ENCODE measurements at places on chromosomes 4 and X.

GRCh38 chr4:174591243-174592021, 69.1 kb upstream of the HPGD start:
- no peak for DNase-seq

DNA sequence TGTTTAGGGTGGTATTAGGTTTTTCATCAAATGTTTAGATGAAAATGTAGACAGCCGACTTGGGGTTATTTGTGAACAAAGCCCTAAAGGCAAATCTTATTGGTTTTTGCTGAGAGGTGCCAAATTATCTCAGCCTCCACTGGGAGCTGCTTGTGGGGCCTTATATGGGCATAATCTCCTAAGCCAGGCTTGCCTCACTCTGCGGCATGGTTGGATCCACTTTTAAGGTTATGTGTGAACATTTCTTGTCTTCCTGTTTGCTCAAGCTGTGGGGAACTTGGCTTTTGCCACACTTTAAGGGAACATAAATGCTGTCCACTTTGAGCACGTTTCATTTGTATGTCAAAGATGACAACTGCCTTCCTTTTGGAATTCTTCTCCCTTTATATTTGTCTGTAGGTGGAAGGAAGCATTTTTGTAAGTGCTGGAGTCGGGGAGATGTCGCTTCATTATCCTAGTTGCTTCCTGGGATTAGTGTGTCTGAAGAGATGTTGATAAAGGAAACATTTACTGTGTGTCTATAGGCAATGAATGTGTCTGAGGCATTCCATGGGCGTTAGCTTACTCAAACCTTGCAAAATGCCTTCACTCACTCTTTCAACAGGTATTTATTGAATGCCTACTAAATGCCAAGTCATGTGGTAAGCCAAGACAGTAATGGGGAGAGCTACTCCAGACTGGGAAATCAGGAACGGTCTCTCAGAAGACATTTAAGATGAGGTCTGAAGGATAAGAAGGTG, 78.3 kb downstream of the SLC9A6 start:
- no peak for DNase-seq

- no peak for DNase-seq
Measured at GRCh38 chrX:46918434-46918833, 6.2 kb downstream of the JADE3 start.

DNA sequence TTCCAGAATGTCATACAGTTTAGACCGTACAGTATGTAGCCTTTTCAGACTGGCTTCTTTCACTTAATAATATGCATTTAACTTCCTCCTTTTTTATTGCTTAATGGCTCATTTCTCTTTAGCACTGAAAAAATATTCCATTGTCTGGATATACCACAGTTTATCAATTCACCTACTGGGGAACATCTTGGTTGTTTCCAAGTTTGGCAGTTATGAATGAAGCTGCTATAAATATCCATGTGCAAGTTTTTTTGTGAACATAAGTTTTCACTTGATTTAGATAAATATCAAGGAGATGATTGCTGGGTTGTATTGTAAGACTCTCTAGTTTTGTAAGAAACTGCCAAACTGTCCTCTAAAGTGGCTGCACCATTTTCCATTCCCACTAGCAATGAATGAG, 375.5 kb downstream of the PCDH18 start:
- no peak for DNase-seq

DNA sequence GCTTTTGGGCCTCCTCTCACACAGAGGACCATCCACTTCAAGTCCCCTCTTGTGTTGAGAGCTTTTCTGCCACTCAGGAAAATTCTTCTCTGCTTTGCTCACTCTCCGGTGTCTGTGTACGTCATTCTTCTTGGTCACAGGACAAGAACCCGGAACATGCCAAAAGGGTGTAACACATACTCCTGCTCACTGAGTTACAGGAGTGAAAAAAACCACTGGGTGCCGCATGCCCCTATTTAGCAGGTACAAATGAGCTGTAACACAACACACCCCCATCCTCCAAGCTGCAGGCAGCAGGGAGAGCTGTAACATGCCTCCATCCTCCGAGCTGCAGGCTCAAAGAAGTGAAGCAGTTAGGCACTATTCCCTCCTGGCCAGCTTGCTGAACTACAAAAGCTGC, 13.0 kb upstream of the CXCL2 start:
- DNase-seq, result no peak

DNA sequence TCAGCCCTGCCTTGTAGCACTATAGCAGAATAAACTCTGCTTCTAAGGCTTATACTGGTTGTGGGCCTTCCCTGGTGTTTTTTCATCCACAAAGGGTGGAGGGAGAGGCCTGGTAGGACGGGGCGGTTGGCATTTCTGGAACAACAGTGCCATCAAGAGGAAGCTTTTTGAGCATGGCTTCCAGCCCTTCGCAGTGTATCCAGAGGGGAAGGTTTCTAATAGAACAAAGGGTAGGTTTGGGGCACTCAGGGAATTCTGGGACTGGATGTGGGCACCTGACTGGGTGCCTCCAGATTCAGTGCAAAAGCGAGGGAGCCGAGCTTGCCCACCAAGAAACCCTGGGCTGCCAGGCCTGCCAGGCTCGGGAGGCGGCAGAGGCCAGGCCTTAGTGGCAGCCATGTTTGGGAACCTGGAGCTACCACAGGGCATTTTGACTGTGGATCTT, 229.6 kb upstream of the AGTR2 start:
- DNase-seq, result no peak
